ENCODE measurements at places on chromosomes 16 and 17.

- DNase-seq, result no peak
Observed at GRCh38 chr16:46614006-46614405, 7.2 kb downstream of the SHCBP1 start.

- DNase-seq, result no peak
Observed at GRCh38 chr16:57722210-57722499, 13.4 kb upstream of the KATNB1 start.

DNA sequence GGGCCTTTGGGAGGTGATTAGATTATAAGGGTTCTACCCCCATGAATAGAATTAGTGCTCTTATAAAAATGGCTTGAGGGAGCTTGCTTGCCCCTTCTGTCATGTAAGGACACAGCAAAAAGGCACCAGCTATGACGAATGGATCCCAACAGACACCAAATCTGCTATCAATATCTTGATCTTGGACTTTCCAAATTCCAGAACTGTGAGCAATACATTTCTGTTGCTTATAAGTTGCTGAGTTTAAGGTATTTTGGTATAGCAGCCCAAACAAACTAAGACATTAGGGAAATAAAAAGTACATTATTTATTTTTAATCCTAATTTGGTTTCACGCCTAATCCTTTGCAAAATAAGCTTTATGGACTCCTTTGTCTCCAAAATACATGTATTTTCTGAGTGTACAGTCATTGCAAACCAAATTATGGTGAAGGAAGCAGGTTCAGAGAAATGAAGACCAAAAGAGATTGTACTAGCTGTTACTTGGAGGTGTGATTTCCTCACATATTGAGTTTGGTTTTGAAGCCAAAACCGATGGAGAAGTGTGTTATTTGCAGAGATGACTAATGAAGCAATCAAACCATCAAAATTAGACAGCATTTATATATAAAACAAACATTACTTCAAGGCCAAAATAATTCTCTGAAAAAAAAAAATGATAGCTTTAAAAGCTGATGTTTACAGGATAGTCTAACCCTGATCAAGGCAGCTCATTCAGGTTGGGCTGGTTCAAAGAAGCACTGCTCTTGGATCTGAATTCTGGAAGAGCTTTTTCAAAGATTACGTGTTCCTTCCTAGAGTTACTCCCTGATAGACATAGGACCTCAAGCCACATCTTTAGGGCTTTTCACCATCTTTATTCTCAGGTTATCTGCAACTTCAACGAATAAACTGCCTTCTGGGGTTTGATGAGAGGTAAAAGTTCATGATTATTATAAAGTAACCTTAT is 71.6 kb downstream of the MYO1D start:
- no peak for DNase-seq

DNA sequence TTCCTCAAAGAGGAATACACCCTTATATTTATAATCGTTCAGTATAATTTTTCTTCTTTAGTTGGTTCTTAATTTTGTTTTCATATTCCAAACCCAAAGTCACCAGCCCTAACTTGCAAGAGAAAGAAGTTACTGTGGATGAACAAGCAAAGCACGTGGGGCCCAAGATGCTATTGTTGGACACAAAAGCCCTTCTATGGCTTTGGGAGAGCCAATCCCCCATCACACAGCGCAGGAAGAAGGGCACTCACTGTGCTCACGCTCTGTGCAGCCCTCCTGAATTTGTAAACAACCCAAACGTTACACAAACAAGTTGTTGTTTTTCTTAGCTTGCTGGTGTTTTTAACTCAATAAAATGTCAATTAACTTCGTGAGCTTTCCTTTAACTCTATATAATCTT is 22.5 kb downstream of the SPPL2C start:
- DNase-seq, result no peak

GRCh38 chr16:30548416-30549253 is 9.5 kb downstream of the ZNF764 start:
- no peak for DNase-seq

DNA sequence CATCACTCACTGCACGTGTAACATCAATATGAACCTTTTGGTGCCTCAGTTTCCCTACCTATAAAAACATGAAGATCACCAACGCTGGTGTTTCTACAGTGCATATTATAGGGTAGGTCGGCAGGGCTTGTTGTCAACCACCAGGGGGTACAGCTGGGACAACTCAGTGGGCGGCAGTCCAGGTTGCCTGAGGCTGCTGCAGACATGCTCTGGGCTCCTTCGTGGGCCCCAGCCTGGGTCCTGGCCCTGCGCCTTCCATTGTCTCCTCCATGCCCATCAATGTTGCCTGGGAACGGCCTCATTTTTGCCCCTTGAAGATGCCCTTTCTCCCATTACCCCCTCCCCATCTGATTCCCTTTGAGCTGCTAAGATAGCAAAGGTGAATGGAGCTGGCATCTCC is 89.8 kb downstream of the GSG1L start:
- no peak for DNase-seq

DNA sequence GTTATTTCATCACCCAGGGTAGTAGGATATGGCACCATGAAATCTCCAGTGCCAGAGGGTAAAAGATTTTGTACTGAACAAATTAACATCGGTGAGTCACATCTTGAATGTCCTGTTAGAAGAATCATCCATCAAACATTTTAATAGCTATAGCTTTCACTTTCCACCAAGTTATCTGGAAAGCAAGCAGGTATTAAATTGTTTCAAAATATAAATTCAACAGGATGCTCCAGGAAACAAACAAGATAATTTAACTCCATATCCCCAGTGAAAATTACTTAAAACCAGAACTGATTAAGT is 2.4 kb downstream of the VEZF1 start:
- DNase-seq, result no peak

DNA sequence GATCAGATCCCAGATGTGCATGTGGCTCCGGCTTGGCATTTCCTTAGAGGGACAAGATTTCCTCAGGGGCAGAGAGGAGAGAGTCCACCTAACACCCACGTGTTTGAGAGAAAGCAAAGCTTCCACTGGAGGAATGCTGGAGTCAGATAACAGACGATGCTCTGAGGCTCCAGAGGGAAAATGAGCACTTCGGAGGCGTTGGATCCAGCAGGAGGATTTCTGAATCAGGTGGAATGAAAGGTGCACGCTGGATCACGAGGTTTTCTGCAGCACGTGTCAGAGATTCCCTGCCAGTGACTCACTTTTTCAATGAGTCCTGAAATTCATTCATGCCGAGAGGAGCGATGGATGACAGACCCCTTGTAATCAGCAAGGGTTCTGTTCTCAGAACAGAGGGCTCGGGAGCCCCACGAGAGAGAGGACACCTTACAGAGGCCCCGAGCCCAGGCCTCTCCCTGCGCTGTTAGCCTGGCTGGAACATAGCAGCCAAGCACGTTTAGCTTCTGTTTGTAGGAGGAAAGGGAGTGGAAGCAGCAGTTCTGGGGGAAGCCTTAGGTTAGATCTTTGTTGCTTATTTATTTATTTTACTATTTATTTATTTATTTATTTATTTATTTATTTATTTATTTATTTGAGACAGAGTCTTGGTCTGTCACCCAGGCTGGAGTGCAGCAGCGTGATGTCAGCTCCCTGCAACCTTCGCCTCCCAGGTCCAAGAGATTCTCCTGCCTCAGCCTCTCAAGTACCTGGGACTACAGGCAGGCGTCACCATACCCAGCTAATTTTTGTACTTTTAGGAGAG is 49.3 kb upstream of the JPH3 start:
- DNase-seq, result no peak

- DNase-seq, result no peak
Observed at GRCh38 chr17:78859051-78859450, 18.4 kb upstream of the USP36 start.

GRCh38 chr16:11393366-11393765 is 48.1 kb downstream of the RMI2 start:
- DNase-seq, result no peak

DNA sequence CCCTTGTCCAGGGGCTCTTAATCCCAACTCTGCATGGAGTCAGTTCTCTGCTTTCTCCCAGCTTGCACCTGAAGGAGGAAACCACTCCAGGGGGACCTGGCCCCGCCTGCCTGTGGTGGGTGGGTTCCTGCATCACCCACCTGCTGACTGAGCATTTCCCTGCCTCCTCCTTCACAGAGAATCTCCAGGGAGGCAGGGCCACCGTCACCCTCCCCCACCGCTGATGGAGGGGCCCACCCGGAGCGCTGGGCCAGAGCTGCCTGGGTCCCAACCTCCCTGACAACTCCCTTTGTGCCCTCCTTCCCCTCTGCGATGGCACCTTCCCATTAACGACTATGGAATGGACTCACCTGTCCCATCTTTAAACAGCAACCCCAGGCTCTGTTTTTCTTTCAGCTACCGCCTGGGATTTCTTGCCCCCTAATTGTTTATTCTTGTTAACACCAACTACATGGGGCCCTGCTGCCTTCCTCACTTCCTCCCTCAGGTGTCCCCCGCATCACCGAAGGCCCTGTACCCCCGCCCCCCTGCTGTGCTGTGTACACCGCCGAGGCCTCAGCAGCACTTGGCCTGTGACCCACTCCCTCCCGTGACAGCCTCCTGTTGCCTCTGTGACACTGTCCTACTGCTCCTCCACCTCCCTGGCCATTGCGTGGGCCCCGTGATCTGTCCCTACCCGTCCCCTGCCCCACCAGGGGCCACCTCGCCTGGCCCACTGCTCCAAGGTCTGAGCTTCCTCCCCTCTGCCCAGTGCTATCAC is 842 bp upstream of the TEDC2 start:
- DNase-seq, result no peak

- DNase-seq, result no peak
Observed at GRCh38 chr16:84484579-84485254, 19.7 kb downstream of the MEAK7 start.

Data from liver (tissue), 10 donors.